ENCODE measurements at places on chromosomes 7 and 10.

DNA sequence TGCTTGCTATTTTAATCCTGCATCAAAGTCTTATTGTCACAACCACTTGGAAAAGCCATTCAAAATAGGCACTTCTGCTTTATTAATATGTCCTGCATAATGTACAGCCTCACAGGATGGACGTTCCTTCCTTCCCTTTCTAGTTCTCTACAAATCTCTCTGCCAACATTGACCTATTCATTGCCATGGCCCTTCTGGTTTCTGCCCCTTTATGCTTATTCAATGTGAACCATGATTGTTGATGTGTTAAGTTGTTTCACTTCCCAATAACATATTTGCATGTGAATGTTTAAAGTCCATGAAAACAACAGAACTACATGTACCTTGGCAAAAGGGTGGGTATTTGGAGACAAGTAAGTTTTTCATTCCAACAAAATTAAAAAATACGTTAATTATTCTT, 45.7 kb downstream of the COL28A1 start:
- no peak for DNase-seq

GRCh38 chr7:144653449-144653848, 182.4 kb downstream of the TPK1 start:
- DNase-seq = no peak

GRCh38 chr7:155810770-155811559, 1.3 kb downstream of the SHH start:
- no peak for DNase-seq

GRCh38 chr7:25311346-25311745, 83.1 kb upstream of the NPVF start:
- no peak for DNase-seq

GRCh38 chr10:1631282-1631681, 106.0 kb downstream of the ADARB2 start:
- no peak for DNase-seq

DNA sequence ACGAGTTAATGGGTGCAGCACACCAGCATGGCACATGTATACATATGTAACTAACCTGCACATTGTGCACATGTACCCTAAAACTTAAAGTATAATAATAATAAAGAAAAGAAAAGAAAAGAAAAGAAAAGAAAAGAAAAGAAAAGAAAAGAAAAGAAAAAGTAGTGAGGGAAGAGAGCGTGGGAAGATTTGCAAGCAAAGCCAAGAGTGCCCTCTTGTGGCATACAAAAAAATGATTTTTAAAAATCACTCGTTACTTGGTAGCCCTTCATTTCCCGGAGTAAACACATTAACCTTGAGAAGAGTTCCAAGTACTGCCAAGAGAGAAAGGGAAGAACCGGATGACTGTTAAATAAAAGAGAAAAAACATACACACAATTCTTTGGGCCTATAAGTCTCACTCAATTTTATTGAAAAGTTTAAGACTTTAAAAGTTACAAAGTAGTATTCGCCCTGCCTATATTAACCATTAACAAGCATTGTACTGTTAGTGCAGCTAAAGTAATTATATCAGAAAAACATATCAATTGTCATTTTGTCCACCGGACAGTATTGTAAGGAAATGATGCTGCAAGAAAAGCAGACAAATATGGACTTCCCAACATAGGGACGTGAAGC, 6.2 kb upstream of the CH25H start:
- no peak for DNase-seq

GRCh38 chr10:14447094-14447839, 116.5 kb upstream of the FRMD4A start:
- DNase-seq = no peak

DNA sequence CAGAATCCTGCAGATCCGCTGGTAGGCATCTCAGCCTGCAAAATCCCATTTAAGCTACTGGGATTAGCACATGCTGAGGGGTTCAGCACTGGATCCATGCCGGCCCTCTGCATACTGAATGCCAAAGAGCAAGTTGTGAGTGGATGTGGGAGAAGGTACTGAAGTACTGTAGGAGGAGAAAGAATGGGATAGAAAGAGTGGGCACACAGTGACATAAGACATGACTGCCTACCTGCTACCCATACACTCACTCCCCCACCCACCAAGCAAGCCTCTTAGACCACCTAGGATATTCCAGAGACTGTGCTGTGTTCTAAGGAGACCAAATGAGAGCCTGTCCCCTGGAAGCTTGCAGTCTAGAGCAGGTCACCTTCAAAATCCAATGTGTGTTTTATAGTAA, 215.9 kb downstream of the FRMD4A start:
- no peak for DNase-seq

DNA sequence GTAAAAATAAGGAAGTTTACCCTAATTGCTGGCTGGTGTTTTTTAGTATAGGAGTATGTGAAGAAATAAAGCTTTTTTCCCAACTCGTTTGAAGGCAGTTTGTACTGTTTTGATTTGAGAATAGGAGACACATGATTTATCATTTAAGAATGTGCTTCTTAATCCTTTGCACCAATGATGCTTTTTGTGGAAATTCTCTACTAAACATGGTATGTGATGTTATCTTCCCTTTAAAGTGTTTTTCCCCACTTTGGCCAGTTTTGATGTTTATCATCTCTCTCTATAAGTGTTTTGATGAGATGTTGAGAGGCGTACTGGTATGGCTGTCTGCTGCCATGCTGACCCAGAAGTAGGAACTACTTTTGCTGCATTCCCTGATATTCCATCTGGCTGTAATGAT, 85.1 kb downstream of the SUGCT start:
- no peak for DNase-seq

DNA sequence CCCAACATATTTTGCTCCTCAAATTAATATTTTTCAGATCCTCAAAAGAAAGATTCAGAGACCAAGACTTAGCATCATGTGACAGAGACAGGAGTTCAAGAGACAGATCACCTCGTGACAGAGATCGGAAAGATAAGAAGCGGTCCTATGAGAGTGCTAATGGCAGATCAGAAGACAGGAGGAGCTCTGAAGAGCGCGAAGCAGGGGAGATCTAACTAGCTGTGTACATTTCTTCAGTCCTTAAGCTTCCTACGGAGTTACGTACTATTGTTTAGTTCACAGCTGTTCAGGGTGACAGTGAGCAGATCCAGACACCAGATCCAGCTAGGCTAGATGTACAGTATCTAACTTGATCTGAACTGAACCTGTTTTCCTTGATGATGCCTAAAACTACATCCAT, 61.3 kb downstream of the KLRG2 start:
- DNase-seq = no peak

- DNase-seq = no peak
These were observed 24.0 kb downstream of the ELFN1 start for GRCh38 chr7:1693991-1694524.

- no peak for DNase-seq
These were observed 73.2 kb downstream of the SYPL1 start for GRCh38 chr7:106038916-106039315.

DNA sequence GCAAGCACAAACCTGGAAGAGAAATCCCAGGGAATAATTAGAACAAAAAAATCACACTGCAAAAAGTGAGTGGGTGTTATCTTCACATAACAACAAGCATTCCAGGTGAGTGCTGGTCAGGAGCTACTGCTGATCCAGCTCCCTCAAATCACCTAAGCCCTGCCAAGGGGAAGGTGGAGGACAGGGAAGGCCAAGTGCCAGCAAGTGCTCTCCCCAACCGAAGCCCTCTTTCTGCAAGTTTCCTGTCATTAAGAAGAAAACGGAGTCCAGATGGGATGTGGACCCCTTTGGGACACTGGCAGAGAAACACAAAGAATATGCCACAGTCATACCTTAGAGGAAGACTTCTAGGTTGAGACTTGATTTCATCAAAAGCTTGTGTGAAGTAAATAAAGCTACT, 933.0 kb upstream of the ZNF722 start:
- DNase-seq = no peak

GRCh38 chr10:70508912-70509756, 30.6 kb downstream of the PALD1 start:
- DNase-seq = no peak

DNA sequence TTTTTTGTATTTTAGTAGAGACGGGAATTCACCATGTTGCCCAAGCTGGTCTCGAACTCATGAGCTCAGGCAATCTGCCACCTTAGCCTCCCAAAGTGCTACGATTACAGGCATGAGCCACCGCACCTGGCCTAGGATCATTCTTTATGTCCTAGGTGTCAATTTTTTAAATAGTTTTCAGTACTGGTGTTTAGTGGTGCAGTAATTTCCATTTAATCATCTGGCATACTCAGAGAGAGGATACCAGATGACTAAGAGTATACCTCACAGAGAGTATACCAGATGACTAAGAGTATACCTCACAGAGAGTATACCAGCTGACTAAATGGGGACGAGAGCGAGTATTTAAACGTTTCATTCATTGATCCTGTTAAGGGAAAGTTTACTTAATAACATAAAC, 37.3 kb upstream of the TMEM248 start:
- DNase-seq = no peak

DNA sequence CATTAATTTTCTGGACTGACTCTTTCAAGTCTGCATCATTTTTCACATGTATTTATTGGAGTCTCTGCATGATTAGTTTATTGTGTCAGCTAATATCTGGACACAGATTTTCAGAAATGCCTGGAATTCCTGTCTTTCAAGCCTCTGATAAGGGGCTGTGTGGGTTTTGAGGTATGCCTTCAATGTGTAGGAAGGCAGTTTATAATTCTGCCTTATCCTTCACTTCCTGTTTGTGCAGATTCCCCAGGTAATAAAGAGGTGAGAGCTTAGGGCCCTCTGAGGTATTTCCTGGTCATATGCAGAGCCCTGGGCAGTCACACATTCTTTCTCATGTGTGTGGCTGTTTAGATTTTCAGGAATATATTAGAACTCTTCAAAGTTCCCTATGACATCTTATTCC, 79.4 kb upstream of the PRKCQ start:
- no peak for DNase-seq

GRCh38 chr7:50305583-50306493, 1.3 kb downstream of the IKZF1 start:
- no peak for DNase-seq

- no peak for DNase-seq
These were observed 66.9 kb upstream of the ARHGAP21 start for GRCh38 chr10:24790599-24790998.

DNA sequence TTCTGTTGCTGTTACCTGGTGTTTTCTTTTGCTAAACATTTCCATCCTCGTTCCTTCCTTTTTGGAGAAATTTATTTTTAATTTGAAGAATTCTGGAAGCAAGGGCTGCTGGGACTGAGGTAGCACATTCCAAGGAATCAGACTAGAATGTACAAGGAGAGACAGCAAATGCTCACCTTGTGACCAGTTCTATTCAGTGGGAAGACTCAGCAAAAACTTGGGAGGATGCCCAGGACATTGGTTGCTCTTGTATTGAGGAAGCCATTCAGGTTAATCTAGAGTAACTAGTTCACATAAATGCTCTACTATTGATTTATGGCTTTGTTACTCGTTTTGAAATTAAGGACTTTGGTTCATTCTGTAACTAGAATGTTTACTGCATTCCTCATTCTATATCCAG, 11.3 kb downstream of the PLCE1 start:
- no peak for DNase-seq

GRCh38 chr10:67803588-67804394, 34.2 kb downstream of the DNAJC12 start:
- no peak for DNase-seq

DNA sequence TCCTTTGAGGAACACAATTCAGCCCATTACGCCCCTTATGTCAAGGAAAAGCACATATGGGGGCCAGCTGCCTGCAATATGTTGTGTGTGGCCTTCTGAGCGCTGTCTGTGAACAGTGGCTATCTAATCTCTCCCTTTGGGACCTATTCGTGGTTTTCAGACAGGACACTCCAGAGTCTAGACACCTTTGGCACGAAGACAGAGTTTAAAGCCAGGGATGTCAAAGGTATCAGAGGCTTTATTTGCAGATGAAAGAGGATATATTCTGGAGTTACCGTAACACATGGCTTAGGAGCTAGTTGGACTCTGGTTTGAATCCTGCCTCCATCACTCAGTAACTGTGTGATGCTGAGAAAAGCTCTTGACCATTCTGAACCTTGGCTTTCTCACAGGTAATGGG, 14.8 kb upstream of the EEPD1 start:
- no peak for DNase-seq

GRCh38 chr10:106771154-106771553, 393.4 kb downstream of the SORCS1 start:
- DNase-seq = no peak

DNA sequence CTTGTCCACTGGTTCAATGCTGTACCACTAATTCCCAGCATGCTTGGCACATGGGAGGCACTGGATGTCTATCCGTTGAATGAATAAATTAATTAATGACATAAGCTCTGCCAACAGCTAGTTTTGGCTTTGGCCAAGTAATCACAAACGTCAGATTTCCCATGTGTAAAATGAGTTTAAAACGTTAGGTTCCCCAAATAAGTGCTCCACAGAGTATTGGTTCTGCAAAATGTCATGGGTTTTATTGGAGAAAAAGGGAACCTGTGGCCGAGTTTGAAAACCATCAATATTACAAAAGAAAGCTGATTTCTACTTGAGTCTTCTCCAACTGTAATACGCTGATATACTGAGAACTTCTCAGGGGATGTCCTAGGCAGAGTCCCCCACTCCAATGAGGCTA, 23.2 kb downstream of the ELMO1 start:
- no peak for DNase-seq

GRCh38 chr10:21318540-21319167, 206.8 kb downstream of the SKIDA1 start:
- no peak for DNase-seq

DNA sequence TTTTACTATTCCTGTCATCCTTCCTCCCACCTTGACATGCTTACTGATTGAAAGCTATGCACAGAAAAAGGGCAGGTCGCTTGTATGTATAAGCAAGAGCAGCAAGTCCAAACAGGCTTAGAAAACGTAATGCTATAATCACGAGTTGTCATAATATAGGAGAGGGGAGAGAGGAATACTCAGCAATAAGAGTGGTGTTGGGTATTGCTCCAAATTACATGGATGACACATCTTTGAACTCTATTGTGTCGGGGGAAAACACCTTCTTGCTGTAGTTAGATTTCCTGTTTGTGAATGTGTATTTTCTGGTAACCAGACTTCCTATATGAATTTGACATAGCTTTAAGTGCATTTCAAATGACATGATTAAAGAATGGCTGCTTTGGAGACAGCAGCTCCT, 7.5 kb downstream of the MET start:
- no peak for DNase-seq

All from activated CD4-positive, alpha-beta T cell treated with anti-CD3 and anti-CD28 coated beads for 24 hours (primary cell).